ENCODE measurements at places on chromosomes 5 and 9.

GRCh38 chr9:87187656-87188055, 240.3 kb upstream of the GAS1 start:
- no peak for DNase-seq

- DNase-seq, result no peak
Measured at GRCh38 chr9:86328156-86328555, 26.1 kb downstream of the TUT7 start.

- DNase-seq, result no peak
Measured at GRCh38 chr9:123775289-123776284, 154.3 kb downstream of the DENND1A start.

- DNase-seq, result no peak
Measured at GRCh38 chr5:158154226-158155005, 295.5 kb upstream of the CLINT1 start.

DNA sequence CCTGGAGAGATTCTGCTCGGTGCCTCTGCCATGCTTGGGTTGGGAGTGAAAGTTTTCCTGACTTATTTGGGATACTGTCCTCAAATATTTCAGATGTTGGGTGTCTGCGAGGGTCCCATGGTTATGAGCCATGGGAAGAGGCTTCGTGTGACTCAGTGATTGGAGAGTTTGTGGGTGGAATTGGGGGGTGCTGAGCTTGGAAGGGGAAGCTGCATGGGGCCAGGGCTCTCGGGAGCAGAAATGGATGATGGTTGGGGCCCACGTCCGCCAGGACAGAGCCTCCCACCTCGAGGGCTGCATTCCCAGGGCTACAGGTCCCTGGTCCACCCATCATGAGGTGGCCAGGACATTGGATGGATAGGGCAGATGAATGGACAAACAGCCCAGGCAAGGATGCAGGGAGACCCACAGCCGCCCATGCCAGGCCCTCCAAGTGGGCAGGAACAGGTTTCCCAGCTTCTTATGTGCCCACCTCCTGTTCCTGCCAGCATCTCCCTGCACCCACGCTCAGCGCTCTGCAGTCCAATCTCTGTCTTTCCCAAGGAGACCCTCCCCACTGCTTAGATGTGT, 5.5 kb downstream of the OBP2B start:
- no peak for DNase-seq
